Activated CD4-positive, alpha-beta T cell treated with anti-CD3 and anti-CD28 coated beads, Interleukin-2, amount 50 U/mL, for 48 hours (primary cell): ENCODE measurements at places on chromosomes 7 and 10.

- DNase-seq = no peak
Observed at GRCh38 chr10:84247496-84247895, 2.6 kb downstream of the RGR start.

GRCh38 chr7:11786186-11786585 lies 45.8 kb downstream of the THSD7A start:
- DNase-seq = no peak

DNA sequence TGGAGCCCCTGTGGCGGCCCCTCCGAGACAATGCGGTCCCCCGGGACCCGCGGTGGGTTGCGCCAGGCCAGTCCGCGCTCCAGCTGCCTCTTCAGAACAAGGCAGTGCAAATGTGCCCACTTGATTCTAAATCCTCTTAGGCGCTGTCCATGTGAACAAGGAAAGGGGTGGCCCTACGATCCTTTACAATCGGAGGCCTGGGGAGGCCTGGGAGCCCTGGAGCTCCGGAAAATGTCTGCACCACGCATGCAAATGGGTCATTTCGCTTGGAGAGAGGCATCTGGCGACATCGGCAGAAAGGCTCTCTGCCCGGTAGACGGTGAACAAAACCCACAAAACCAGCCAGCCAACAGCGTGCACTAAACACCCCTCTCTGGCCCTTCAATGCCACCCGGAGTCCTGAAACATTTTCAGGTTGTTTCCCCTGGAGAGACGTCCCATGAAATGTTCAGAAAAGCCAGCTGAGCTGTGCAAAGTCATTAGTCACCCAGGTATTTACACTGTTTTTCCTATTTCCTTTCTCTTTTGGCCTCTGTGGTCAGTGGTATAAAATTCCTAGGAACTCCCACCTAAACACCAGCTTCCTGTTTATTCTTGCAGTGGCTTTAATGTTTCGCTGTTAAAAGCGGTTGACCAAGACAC lies 102.8 kb upstream of the ZNF438 start:
- DNase-seq = peak; percentile 25

- no peak for DNase-seq
Observed at GRCh38 chr10:17847585-17848296, 38.6 kb downstream of the MRC1 start.

- DNase-seq = no peak
Observed at GRCh38 chr10:17077346-17077781, 52.2 kb downstream of the CUBN start.

DNA sequence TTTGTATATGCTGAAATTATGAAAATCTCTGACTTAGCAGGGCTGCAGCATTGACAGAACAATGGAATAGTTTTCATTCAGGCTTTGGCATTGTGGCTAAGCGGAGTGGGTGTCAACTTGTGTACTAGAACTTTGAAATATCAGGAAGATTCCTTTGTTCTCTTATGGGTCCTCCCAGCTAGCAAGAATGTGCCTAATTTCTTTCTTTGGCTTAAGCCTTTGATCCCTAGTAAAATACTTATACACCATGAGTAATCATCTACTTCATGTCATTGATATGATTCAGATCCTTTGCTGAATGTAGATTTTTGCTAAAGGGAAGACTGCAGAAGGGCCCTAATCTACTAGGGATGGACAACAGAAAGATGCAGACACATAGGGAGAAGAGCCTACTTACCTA lies 6.2 kb downstream of the AVL9 start:
- no peak for DNase-seq

GRCh38 chr7:78516450-78516849 lies 717.9 kb downstream of the PHTF2 start:
- no peak for DNase-seq

DNA sequence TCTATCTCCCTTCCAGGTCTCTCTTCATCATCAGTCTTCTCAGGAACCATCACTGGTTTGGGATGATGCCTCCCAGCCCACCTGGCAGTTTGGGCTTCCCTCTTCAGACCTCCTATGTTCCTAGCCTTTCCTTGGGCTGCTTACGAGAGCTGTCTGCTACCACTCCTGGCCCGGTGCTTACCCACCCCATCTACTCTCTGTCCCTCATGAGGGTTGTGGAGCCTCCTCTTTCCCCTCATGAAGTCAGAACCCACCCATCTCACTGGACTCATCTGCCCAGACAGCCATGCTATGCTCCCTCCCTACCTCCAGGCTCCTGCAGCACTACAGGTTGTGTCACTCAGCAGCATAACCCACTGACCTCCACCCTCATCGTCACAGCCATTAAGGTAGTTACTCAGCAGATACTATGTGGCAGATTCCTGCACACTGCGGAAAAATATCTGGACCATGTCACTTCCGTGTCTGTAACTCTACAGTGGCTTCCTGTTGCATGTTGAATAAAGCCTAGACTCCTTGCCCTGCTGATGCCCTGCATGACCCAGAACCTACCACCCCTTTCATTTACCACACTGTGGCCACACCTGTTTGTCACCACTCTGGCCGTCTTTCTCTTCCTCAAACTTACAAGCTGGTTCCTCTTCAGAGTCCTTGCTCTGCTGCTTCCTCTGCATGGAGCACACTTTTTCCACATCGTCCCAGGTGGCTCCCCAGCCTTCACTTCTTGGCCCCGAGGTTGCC lies 2.0 kb downstream of the DBNL start:
- DNase-seq = peak; percentile 39

GRCh38 chr7:106282390-106282789 lies 2.4 kb downstream of the NAMPT start:
- DNase-seq = no peak

DNA sequence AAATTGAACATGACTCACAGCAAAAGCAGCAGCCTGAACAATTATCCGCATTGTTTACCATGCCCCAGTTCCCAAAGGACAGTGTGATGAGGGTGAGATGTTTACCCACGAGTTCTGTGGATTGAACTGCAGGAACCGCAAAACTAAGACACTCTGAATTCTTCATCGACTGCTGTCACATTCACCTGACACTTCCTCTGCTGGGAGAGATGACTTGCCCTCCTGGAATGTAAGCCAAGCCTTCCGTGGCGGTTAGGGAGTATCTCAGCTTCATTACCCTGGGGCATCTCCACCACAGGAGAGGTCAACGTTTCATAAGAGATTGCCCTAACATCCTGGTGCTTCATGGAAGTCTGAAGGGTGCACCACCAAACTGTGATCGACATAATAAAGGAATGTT lies 374.6 kb upstream of the ADARB2 start:
- DNase-seq = no peak

GRCh38 chr7:36011588-36011965 lies 141.5 kb upstream of the EEPD1 start:
- DNase-seq = no peak

DNA sequence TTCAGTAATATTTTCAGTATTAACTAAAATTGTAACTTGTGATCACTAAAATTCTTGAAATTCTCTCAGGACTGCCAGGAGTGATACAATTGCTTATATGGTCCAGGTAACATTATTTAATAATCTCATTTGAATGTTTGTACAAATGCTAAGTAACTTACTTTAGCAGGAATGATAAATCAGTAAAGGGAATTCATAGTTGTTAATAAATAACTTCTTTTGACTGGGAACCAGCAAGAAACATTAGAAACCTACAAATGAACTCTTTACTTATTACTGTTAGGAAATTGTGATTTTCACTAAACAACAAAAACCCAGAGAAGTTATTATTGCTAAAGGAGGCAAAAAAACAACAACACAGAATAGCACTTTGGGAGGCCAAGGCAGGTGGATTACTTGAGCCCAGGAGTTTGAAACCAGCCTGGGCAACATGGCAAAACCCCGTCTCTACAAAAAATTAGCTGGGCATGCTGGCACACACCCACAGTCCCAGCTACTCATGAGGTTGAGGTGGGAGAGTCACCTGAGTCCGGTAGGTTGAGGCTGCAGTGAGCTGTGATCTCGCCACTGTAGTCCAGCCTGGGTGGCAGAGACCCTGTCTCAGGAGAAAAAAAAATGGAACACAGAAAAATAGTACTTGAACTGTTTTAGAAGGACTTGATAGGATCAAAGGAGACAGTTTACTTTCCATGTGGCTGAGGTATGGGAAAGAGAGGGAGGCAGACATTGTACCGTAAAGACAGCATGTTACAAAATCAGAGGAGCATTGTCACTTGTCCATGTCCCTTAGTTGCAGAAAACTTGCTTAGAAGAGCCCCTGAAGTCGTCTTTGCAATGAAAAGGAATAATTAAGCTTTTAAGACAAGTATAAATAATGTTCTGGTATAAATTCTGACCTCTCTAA lies 53.1 kb downstream of the SHOC2 start:
- no peak for DNase-seq

DNA sequence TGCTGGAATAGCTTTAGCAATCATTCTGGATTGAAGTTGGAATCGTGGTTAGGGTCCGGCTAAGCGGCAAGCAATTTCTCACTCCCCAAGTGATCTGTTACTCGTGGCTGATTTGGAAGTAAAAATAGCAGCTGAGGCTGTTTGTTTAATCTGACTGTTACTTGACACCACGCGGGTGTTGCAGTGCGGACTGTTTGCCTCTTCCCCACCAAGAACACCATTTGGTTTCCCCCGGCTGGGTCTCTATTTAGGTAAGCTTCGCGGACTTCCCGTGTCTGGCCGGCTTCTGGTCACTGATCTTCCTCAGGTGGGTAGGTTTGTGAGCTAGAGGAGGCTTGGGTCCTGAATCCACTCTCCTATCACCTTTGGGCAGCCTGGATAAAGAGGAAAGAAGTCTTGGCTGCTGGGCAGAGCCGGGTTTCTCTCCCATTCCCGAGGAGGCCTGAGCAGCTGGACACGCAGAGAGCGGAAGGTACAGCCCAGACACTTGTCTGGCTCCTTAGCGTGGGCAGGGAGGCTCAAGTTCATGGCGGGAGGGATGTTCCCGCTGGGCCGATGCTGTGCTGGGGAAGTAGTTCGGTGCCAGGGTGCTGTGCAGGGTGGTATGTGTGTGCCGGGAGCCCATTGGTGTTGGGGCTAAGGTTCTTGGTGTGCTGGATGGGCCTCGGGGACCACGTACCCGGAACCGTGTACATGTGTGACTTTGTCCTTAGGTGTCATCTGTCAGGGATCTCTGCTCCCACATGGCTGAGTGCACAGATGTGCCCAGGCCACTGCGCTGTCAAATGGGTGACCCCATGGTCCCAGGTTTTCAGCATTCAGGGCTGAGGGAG lies at the start of gene C10orf71:
TSS of gene C10orf71 (plus strand) at position 188 of the 833 bp plus-strand sequence. CDS start 23,376 bp downstream, outside the sequence.
- no peak for DNase-seq

DNA sequence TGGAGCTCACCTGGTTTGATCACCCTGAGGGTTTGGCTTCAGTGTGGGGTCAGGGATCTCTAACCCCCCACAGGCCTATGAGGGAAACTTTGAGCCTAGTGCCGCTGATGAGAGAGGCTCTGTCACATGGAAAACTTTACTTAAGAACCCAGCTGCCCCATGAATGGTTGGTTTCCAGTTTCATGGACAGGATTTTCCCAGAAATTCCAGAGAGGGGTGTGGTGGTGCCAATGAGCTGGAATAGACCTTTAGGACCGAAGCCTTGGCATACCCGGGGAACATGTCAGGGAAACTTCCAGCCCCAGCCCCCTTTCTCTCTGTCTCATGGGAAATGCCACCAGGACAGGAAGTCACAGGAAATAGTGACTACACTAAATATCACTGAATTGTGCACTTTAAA lies 36.9 kb downstream of the AKR1B1 start:
- DNase-seq = no peak

- no peak for DNase-seq
Observed at GRCh38 chr10:76278811-76279460, 847.5 kb downstream of the LRMDA start.

- DNase-seq = no peak
Observed at GRCh38 chr7:131745390-131746248, 189.2 kb upstream of the PODXL start.

DNA sequence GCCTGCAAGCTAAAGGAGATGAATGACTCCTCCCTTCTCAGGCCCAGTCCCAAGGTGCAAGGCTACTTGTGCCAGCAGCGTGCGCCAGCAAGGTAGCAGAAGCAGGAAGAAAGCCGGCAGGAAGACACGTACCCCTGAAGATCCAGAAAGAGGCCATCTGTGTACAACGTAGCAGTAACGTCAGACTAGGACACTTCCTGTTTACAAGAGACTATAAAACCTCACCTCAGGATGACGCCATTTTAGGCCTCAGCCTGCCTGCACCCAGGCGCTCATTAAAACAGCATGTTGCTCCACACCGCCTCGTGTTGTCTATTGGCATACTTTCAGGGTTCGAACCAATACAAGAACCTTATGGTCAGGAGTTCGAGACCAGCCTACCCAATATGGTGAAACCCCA lies 41.4 kb upstream of the SNX10 start:
- DNase-seq = no peak
